ENCODE measurements at places on chromosomes 5 and 9.

GRCh38 chr9:114396558-114397218 is 8.9 kb upstream of the AKNA start:
- no peak for DNase-seq

DNA sequence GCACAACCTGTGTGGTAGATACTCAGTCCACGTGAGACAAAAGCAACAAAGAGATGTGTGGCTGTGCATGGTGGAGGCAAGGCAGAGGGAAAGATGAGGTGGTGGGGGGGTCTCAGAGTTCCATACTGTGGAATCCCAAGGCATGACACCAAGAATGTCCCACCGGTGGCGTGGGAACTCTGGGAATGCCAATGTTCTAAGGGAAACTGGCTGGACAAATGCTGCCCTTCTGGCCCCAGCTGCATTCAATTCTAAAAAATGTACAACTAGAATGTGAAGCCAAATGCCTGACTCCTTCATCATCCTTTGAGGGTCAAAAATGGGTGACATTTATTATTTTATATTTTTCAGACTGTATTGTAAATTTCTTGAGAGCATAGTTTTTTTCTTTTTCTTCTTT is 58.2 kb upstream of the EQTN start:
- DNase-seq: no peak

DNA sequence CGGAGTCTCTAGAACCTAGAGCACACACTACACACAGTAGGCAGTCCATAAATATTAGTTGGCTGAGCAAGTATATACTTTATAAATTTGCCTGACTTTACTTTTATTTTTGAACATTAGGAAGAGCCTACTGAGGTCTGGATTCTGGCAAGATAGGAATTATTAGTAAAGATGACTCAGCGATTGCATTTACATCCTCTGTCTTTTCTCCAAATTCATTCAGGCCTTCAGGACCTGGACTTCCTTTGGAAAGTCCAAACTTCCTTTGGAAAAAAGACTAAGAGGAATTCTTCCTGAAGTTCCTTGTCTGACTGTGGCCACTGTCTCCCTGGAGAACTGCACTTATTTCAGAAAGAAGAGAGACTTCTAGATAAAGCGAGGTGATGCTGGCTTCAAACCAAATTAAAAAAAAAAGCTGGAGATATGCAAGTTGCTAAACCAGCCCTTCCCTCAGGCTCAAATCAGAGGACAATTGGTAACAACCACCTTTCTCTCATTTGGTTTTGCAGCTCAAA is 251.3 kb downstream of the GAS1 start:
- no peak for DNase-seq

- DNase-seq: no peak
Measured at GRCh38 chr9:82031538-82032280, 43.1 kb downstream of the SPATA31D1 start.

DNA sequence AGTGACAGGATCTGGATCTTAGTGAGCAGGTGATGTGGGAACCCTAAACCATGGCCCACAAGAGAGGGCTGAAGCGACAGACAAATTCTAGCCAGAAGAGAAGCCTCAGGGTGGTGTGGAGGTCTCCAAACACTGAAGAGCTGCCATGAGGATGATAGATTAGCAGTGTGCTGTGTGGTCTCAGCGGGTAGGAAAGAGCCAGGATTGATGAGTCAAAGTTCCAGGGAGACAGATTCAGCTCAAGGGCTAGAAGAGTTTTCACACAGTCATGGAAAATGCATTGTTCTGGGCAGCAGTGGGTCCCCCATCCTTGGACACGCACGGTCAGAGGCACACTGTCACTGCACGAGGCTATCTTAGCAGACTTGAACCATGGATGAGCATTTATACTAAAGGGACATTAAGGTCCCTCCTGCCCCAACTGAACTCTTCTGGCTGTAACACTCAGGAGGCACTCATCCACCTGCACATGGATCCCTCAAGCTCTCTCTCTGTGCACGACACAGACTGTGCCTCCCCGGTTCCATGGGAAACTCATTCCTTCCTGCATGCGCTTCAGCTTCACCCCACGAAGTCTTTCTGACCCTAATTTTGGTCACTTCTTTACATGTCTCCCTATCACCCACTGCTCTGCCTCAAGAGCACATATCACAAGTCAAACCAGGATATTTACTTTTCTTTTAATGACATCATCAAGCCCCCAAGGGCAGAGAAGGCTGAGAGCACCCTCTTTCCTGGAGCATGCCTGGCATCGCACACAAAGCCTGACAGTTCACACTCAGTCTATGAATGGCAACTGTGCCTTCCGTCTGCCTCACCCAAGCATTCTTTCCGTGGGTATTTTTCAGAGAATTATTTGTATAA is 84.8 kb downstream of the TLE1 start:
- DNase-seq: no peak

- no peak for DNase-seq
Measured at GRCh38 chr5:116480894-116481510, 93.6 kb downstream of the SEMA6A start.

DNA sequence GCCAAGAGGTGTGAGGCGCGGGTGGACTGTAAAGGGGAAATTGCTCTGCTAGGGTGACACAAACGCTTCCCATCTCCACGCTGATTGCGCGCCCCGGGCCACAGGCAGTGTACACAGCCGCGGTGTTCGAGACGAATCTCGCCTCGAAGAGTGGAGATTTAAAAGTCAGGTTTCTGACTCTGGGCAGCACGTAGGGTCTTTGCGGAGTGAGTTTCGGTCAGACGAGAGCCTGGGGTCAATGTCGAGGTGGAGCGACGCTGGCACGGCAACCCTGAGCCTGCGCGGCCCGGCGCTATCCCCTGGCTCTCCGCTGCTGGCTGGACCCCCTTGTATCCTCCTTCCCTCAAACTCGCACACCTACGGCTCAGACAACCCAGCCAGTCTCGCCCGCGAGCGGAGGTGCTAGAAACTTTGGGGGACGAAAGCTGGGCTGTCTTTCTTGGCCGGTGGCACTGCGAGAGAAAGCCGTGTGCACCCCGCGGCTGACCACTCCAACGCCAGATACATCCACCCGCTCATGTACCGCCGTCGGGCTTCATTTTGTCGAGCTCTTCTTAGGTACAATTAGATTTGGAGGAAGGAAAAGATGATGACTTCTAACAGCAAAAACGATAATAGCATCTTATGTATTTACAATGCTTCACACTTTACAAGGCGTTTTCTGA is 5.4 kb upstream of the FOXB2 start:
- DNase-seq: no peak

DNA sequence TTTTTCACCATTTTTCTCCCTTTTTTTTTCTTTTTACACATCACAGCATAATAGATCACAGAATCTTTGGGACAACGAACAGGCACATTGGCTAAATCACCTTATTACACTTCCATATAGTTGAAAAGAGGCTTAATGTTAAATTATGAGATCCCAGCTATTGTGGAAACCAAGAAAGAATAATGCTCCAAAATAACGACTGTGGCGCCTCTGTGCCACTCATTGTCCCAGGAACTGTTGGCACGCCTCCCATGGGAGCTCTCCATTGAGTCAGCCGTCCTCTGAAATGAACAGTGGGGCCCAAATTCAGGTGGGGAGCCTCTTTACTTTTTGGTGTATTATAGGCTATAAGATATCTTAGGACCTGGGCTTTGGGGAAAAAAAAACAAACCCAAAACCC is 82.2 kb upstream of the NFIB start:
- DNase-seq: no peak

GRCh38 chr5:141094481-141095262 is at the start of gene PCDHB2:
PCDHB2 (plus strand) TSS chr5:141094615; CDS start chr5:141094791, 176 bp downstream.
- DNase-seq: no peak

DNA sequence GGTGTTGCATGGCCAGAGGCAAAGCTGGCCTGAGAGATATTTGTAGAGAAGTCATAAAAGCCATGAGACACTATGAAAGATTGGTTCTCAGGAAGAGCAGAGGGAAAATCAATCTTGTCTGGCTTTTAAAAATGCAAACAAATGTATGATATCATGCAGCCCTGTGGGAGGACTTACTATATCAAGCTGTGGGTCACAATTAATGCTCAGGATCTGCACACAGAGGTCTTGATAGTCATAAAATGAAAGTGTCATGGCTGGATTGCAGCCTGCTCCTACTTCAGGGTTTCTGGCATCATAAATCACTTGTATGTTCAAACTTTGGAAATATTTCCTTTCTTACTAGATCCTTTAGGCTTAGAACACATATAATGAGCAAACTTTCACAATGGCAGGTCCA is 151.5 kb downstream of the SEMA6A start:
- DNase-seq: no peak

GRCh38 chr5:172523146-172523745 is 68.9 kb upstream of the SH3PXD2B start:
- DNase-seq: no peak

GRCh38 chr9:5430912-5431311 is 6.8 kb downstream of the PLGRKT start:
- no peak for DNase-seq

- DNase-seq: no peak
Measured at GRCh38 chr9:22103685-22104575, 94.8 kb upstream of the CDKN2B start.

GRCh38 chr9:24479361-24480059 is 66.2 kb downstream of the IZUMO3 start:
- no peak for DNase-seq

GRCh38 chr5:130616161-130616560 is 548.9 kb downstream of the HINT1 start:
- no peak for DNase-seq

DNA sequence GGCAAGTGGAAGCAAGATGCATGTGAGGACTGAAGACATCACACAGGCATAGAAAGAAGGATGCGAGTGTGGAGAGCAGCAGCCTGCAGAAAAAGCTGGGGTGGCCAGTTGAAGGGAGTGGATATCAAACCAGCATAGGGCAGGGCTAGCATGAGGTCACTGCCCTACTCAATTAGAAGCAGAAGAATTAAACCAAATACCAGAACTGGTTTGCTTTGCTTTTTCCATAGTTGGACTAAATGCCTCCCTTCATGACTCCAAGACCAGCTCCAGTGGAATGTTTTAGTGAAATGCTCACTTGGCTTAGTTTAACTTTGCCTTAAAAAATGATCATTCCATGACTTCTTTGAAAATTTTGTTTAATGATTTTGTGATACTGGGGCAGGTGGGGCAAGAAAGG is 45.8 kb downstream of the TMEM167A start:
- no peak for DNase-seq

GRCh38 chr9:2263665-2264064 is 248.5 kb downstream of the SMARCA2 start:
- no peak for DNase-seq

- DNase-seq: peak; percentile 24
Measured at GRCh38 chr5:75023368-75024159, 28.8 kb downstream of the GCNT4 start.

- DNase-seq: no peak
Measured at GRCh38 chr5:97078958-97079743, 63.3 kb downstream of the LIX1 start.

- DNase-seq: no peak
Measured at GRCh38 chr5:9924614-9925013, 294.5 kb upstream of the TAS2R1 start.

DNA sequence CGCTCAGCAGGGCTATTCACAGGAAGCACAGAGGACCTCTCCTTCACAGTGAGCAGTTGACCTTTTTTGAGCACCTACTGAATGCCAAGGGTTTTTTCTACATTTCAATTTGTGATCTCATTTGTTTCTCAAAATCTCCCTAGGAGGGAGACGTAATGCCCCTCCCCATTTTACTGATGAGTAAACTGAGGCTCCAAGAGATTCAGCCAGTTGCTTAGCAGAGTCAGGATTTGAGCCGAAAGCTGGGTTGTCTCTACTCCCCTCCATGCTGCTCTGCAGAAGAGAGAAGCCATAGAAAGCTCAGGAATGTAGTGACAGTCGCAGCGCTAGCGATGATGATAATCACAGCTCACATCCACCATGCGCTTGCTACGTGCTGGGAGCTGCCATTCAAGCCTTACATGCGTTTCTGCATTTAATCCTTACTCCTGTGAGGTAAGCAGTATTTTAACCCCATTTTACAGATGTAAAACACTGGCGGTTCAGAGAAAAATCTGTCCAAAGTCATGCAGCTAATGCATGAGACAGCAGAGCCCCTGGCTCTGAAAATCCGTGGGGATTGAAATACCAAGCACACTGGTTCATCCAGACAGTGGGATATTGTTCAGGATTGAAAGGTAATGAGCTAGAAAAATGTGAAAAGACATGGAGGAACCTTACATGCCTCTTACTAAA is 33.8 kb downstream of the ERGIC1 start:
- no peak for DNase-seq

GRCh38 chr9:112487008-112487798 is 576 bp downstream of the KIAA1958 start:
- peak; percentile 29 for DNase-seq

DNA sequence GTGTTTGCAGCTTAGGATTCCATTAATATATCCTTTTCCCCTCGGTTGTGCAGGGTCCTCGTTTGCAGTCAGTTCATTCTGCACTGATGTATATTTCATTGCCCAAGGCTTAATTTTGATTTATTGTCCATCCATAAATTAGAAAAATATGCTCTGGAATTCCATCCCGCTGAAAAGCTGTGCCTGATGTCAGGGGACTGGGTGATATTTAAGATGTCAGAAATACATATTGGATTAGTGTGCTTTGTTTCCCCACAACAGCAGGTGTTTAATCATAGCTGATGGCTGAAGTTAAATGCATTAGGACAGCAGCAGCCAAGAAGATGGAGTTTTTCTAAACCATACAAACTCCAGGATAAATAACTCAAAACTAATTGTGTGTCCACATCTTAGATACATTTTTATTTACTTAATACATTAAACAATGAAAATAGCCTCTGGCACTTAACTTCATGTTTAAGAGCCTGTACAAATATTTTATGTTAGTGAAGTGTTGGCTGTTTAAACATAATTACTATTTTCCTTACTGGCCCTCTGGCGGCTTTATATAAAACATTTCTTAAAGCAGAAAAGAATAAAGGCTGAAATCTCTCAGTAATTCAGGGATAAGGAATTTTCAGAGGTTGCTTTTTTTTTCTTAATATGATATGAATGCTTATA is 170.4 kb upstream of the TBCA start:
- DNase-seq: no peak
